ENCODE measurements at places on chromosomes 1 and 21.

GRCh38 chr21:31130821-31131220 lies 92.5 kb upstream of the KRTAP19-8 start:
- no peak for DNase-seq

DNA sequence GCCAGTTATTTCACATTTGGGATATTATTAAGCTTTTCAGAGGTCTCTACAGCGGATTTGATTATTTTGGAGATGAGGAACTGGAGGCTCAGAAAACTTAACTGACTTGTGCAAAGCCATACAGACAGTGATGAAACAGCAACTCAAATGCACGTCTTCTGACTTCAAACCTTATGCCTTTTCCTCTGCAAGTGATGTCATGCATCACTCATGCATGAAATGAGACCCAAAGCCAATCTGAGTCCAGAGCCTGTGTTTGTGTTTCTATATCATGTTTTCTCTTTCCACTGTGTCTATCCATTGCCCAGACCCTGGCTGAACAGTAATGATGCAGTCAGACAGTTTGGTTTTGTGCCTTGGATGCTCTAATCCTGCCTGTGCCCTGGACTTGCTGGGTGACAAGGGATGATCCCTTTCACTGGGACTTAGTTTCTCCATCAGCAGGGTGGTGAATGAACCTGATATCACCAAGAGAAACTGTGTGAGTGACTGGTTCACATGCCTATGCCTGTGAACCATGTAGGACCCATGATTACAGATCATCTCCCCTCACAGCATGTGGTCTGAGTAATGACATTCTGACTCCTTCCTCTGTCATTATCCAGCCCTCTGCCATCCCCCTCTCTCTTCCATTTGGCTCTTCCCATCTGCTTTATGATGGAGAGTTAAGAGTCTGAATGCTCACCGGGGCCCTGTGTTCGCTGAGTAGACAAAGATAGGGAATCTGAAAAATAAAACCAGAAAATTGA lies 33.4 kb downstream of the SLAMF6 start:
- no peak for DNase-seq

DNA sequence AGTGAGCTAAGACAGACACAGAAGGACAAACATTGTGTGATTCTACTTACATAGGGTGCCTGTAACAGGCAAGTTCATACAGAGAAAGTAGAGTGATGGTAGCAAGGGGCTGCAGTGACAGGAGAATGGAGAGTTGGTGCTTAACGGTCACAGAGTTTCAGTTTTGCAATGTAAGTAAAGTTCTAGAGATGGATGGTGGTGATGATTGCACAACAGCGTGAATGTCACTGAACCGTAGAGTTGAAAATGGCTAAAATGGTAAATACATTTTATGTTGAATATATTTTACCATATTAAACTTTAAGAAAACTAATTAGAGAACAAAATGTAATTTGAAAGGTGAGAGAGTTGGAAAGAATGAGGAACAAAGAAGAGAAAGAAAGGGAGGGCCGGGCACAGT lies 8.7 kb downstream of the CFAP107 start:
- DNase-seq: no peak

- no peak for DNase-seq
Observed at GRCh38 chr1:2360588-2361364, 30.6 kb downstream of the MORN1 start.

- DNase-seq: no peak
Observed at GRCh38 chr1:110928191-110928590, 35.5 kb downstream of the LRIF1 start.

GRCh38 chr1:244291236-244292201 lies 160.2 kb downstream of the ADSS2 start:
- no peak for DNase-seq

- DNase-seq: no peak
Observed at GRCh38 chr1:18649693-18650370, 19.2 kb downstream of the PAX7 start.

GRCh38 chr1:221430152-221430960 lies 311.5 kb downstream of the DUSP10 start:
- no peak for DNase-seq

DNA sequence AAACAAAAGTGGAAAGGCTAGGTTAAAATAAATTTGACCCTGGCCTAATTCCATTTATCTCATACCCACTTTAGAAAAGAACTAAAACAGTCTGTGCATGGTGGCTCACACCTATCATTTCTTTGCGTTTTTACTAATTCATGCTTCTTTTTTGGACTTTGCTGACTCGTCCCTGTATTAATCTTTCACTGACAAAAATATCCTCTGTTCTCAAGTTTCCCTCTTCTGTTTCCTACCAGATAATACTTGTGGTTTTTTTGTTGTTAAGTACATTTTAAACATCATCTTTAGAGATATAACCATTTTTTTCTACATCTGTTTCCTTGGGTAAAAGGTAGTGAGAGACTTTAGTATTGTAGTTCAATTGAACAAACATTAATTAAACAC lies 11.5 kb downstream of the CNST start:
- DNase-seq: no peak

GRCh38 chr1:156458181-156458503 lies 42.4 kb downstream of the MEF2D start:
- no peak for DNase-seq

GRCh38 chr1:170547255-170547654 lies 15.3 kb downstream of the GORAB start:
- no peak for DNase-seq

- no peak for DNase-seq
Observed at GRCh38 chr21:33372582-33372981, 30.6 kb upstream of the IFNGR2 start.

DNA sequence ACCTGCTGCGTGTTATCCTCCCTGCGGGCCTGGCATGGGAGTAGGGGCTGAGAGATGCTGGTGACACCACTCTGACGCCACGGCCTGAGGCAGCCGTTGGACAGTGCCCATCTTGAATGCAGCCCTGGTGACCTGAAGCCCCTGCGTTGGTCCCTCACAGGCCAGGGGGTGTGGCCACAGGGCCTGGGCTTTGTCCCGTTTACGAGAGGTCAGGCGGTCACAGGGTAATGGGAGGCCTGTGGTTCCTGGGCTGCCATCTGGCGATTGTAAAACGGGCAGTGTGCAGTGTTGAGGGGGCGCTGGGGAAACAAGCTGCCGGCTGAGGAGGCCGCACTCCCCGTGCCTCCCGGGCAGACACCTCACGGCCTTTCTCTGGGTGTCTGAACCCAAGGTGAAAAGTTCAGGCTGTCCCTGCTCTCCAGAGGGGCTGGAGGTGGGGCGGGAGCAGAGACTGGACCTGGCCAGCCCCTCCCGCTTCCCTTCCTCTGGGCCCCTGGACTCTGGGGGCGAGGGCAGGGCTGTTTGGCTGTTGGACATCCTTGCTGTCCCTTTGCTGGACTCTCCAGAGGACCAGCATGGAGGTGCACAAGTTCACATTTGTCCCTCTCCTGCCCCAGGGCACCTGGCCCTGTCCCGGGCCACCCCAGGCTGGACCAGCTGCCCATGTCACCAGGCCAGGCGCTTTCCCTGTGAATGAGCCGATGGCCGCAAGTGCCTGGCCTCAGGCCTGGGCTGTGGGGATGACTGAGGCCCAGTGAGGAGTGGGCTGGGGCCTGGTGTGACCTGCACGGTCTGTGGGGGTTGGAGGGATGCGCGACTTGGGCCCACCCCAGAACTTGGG lies 42.4 kb downstream of the SKI start:
- DNase-seq: no peak

- no peak for DNase-seq
Observed at GRCh38 chr1:167635156-167635648, 5.2 kb downstream of the RCSD1 start.

GRCh38 chr1:176903474-176903873 lies 261.0 kb downstream of the ASTN1 start:
- DNase-seq: no peak

- DNase-seq: no peak
Observed at GRCh38 chr1:98668733-98669132, 7.2 kb downstream of the SNX7 start.

DNA sequence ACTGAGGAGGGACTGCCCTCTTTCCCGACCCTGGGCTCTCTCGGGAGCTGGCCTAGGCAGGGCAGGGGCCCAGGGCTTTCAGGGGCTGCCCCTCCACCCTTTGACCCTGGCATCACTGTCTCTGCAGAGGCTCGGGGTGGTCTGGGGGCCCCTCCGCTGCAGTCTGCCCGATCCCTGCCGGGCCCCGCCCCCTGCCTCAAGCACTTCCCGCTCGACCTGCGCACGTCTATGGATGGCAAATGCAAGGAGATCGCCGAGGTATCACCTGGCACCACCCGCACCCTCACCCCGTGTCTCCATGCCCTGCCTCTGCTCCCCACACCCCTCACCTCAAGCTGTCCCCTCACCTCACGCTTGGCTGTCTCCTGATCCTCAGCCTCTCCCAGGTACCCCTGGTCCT lies 5.5 kb downstream of the AMPD2 start:
- DNase-seq: no peak

DNA sequence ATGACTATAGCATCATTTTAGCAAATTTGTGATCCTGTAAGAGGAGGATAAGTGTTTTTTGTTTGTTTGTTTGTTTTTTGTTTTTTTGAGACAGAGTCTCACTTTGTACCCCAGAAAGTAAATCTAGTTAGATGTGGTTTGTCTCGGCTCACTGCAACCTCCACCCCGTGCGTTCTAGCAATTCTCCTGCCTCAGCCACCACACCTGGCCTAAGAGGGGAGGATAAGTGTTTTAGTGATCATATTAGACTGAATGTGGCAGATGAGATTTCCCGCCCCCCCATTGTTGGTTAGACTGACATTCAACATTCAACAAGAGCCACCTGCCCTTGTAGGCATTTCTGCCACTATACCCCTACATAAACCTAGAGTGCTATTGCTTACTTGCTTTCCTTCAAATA lies 98.5 kb downstream of the OSBPL9 start:
- DNase-seq: no peak

GRCh38 chr1:19617376-19617775 lies 26.7 kb upstream of the NBL1 start:
- DNase-seq: no peak

GRCh38 chr1:60227601-60228000 lies 154.0 kb upstream of the C1orf87 start:
- DNase-seq: no peak

DNA sequence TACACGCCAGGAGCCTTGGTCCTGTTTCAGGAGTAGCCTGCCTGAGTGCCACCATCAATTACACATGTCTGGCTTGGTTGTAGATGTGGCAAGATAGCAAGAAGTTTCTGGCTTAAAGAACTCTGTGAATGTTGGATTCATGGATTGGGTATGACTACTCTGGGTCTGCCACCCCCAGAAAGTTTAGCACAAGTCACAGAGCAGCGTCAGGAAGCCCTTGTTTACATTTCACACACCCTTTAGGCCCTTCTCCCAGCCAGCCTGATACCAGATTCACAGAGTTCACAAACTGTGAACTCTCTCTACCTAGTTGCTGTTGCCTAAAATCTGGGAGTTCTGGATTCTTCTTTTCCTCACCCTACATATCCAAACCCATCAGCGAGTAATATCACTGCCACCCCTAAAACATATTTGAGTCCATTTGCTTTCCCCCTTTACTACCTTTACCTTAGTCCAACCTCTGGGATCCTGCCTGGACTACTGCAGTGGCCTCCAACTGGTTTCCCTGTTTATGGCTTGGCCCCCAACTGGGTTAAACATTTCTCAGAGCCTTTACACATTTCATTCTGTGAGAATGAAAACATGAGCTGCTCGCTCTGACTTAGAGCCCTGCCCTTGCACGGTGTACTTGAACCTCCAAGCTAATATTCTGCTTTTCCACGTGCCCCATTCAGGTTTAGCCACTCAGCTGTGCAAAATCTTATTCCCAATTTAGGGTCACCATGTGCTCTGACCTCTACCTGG lies 4.1 kb upstream of the CCDC24 start:
- DNase-seq: no peak

GRCh38 chr1:64765826-64766225 lies 21.0 kb downstream of the RAVER2 start:
- no peak for DNase-seq

DNA sequence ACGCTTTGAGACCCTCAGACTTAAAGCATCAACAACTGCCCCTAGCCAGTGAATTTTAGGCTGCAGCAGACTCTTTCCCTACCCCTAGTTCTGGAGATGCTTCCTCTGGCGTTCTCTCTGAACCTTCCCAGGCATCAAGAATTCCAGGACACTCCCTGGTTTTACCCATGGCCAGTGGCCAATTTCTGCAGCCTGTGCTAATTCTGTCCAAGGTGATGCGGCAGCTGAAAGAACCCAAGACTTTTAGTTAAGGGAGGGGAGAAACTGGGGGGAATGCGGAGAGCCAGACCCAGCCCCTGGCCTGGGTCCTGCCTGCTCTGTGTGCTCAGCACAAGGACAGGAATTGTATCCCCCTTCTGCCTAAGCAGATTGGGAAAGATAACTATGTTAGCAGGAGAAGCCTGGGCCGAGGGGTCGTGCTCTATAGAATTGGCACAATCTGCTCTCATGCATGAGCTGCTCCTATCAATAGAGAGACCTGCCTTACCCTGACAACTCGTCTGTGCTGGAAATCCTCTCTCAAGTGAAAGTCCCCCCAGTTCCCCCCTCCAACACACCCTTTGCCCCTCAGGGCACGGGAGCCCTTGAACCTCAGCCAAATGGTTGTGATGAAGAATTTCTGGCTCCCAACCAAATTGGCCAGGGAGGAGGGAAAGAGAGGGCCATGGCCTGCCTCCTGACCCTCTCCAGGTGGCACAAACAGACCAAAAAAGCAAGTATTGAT lies 5.4 kb upstream of the GJA8 start:
- DNase-seq: no peak

- no peak for DNase-seq
Observed at GRCh38 chr1:86460998-86461397, 7.7 kb upstream of the CLCA1 start.

DNA sequence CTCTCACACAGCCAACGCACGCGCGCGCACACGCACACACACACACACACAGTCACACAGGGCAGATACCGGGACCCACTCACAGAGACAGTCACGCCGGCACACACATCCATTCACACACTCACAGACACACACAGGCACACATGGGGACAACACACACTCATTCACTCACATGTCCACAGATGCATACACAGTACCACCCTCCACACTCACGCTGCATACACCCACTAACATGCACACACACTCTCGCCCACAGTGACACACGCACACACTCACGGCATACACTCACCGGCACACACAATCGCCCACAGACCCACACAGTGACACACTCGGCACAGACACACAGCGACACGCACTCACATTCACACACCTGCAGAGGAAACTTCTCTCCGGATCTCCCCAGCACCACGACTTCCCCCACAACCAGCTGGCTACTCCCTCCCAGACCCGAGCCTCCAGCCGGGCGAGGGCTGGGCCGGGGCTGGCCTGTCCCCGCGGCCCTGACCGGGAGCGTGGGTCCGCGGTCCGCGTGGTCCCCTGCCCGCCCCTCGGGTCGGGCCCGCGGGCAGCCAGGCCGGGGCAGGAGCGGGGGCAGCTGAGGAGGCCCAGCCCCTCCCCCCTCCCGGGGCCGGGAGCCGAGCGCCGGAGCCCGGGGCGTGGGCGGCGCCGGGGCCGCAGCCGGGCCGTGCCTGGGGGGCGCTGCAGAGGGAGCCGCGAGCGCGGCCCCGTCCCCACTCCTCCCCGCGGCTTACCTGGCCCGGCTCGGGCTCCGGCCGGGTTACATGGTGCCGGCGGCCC lies 552 bp downstream of the DLGAP3 start:
- DNase-seq: no peak

- DNase-seq: peak; percentile 87
Observed at GRCh38 chr1:86487131-86487810, 18.5 kb downstream of the CLCA1 start.

- no peak for DNase-seq
Observed at GRCh38 chr21:14926186-14926585, 138.6 kb downstream of the NRIP1 start.

All from hindlimb muscle (tissue), 1 donor.